Right atrium auricular region (tissue), 2 donors: ENCODE measurements at places on chromosomes 4 and X. TPM values are rescaled to one million over a fixed set of nuclear protein-coding genes. Genes with fewer than 3 reads are reported as not detected.

Gene CFI
- total RNA-seq, result 12.6 TPM

Gene PARM1
- total RNA-seq, result 88.9 TPM

Gene ADH7
- total RNA-seq, result not detected

Gene TLR1
- total RNA-seq, result 8.9 TPM

Gene SORCS2
- total RNA-seq, result 1.7 TPM

Gene CNKSR2
- not detected for total RNA-seq

Gene VCX3B
- not detected for total RNA-seq

Gene PGAM4
- not detected for total RNA-seq

Gene EMCN
- 41.2 TPM for total RNA-seq

Gene PCDH19
- 0.56 TPM for total RNA-seq

Gene FRAS1
- 12.9 TPM for total RNA-seq

Gene NCAPG
- total RNA-seq, result 0.20 TPM

Gene NDUFA1
- 202 TPM for total RNA-seq

Gene HNRNPDL
- total RNA-seq, result 85.4 TPM

GRCh38 chr4:100414016-100414790 is 103.6 kb downstream of the EMCN start:
- no peak for DNase-seq

DNA sequence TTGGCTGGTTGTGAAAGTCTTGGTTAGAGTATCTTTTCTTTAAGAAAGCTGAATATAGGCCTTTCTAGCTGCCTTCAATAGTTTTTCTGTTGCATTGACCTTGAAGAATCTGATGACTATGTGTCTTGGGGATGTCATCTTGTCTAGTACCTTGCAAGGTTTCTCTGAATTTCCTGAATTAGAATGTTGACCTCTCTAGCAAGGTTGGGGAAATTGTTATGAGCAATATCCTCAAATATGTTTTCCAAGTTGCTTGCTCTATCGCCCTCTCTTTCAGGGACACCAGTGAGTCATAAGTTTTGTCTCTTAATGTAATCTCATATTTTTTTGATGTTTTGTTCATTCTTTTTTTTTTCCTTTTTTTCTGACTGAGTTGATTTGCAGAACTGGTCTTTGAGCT is 194.7 kb downstream of the RAB28 start:
- DNase-seq, result no peak

DNA sequence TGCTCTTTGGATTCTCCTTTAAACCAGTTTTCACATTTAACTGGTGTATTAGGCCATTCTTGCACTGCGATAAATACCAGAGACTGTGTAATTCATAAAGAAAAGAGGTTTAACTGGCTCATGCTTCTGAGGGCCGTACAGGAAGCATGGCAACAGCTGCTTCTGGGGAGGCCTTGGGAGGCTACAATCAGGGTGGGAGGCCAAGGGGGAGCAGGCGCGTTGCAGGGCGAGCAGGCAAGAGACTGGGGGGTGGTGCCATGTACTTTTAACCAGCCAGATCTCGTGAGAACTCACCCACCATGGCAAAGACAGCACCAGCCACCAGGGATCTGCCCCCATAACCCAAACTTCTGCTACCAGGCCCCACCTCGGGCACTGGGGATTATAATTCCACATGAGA is 38.1 kb downstream of the RNF212 start:
- no peak for DNase-seq

DNA sequence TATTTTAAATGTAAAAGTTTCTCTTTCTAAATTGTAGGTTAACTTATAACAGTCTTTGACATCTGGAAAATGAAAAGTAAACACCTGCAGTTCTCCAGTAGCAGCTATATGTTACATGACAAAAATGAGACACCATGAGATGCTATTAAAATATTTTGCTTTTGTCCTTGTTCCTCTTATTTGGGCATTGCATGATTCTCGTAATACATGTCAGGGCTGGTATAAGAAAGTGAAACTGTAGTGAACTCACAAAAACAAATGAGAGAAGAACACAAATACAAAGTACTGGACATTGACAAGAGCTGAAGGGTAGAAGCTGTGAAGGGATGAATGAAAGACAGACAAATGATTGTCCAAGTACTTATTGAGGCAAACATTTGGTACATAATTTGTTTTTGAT is 9.0 kb downstream of the GK2 start:
- no peak for DNase-seq

DNA sequence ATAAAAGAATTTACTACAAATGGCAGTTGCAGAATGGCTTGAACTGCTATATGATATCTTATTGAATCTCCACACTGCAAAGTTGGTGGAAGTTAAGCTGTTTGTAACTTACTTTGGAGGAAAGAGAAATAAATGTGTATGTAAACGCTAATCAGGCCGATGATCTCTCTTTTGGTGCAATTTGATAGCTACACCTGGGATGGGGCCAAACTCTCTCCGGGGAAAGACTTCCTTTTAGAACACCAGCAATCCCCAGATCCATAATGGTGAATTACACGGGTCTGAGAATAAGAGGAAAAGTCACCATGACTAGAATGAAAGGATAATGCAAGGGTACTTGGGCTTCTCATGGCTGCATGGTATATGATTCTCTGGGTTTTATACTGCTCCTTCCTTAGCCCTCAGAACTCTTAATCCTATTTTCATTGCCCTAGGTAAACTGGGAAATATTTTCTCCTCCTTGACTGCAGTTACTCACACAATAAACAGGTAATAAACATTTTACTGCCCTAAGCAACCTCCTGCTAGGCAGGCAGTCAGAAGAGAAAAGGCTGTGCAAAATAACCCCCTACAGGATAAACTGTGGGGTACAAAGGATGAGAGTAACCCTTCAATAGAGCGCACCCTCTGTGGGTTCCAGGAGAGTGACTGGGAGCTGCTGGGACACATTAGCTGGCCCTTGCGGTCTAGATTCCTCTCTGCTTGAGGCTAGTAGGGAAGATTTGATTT is 109.3 kb downstream of the MGST2 start:
- no peak for DNase-seq

DNA sequence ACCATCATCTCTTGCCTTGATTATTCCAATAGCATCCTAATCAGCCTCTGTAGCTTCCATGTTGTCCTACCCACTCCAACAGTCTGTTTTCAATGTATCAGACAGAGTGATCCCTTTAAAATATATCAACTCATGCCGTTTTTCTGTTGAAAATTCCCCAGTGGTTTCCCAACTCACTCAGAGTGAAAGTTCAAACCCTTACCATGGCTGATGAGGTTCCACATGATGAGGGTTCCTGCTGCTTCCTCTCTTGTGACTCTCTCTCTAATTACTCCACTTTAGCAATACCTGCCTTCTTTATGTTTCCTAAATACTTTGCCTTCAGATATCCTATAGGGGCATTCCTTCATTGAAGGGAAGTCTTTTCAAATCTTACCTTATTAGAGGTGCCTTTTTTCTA is 334.7 kb downstream of the PPP1R2C start:
- no peak for DNase-seq

DNA sequence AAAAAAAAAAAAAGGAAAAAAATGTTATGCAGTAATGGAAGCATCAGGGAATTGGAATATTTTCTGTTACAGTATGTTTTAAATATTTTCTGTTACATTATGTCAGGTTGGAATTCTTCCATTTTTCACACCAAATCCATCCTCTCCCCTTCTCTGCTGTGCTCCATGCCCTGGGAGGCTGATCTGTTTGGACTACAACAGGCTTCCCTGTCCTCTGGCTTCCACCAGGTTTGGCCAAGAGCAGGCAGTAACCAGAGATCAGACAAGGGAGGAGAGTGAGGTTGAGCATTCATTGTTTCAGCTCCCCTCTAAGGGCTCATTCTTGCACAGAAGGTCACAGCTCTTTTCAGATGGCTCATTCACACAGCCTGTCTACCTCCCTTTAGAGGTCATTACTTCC is 11.7 kb upstream of the TMEM184C start:
- no peak for DNase-seq

- DNase-seq, result no peak
These were observed 7.4 kb downstream of the ACOX3 start for GRCh38 chr4:8433136-8433535.

DNA sequence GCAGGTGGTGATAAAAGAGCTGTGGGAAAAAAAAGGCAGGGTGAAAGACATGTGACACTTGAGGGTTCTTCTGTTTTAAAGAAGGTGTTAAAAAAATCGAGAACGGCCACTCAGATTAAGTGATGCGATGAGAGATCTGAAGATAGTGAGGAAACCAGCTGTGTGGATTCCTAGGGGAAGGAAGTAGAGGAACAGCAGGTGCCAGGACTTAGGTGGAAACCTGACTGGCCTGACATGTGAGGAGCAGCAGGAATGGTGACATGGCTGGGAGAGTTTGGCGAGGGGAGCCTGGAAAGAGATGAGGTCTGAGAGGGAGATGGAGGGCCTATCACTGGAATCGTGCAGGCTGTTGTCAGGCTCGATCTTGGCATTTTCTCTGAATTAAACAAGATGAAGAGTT is 55.5 kb downstream of the BMPR1B start:
- no peak for DNase-seq

DNA sequence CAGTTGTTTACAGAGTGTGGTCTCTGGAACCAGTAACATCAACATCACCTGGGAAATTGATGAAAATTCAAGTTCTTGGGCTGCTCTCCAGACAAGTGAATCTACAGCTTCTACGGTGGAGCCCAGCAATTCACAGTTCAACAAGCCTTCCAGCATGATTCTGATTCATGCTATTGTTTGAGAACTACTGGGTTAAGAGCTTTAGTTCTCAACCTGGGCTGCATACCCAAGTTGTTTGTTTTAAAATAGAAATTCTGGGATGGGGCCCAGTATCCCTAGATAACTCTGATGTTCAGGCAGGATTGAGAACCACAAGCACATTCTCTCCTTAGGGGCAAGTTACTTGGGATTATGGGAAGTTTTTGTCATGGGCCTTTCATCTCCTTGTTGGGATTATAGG is 37.9 kb upstream of the PGK1 start:
- no peak for DNase-seq

DNA sequence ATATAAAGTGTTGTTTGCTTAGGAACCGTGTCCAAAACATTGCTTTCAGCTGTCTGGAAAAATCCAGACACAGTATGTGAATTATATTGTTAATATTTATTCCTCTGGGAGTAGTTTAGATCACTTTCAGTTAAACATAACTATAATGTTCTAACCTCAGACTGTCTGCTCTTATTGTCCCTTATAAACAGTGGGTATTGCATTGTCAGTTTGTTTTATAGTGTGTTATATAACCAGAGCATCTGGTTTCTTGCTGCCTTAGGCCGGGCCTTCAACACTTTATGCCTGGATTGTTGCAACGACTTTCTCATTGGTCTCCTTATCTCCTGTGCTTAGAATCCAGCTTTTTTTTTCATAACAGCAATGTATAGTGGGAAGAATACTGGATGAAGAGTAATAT is 26.4 kb downstream of the ATG4A start:
- DNase-seq, result no peak

DNA sequence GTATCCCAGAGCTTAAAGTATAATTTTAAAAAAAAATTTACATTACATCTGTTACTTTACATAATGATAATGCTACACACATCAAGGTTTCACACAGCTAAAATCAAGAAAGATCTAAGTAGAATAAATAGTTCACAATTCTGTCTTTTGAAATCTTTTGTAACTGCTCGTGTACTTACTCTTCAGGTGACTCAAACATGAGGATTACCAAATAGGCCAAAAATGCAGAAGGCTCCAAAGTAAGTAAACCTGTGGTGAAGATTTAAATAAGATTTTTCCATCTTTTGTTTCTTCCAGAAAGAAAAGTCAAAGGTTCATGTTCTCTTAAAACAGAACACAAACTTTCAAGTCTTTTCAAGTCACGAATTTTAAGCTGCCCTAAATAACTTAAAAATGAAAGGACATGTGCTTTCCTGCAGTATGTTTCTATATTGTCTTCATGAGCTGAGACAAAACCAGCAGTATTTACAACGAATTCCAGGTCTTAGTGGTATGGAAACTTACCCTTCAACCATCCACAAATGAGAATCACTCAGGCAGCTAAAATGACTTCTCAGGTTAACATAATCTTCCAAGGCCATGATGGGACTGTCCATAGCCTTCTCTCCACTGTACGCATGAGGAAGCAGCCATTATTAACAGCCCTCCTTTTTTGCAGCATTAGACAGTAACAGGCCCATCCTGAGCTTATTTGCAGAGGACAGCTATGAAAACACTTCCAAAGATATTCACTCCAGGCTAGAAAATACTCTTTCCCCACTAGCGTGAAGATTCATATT is 172.8 kb upstream of the EDNRA start:
- no peak for DNase-seq

DNA sequence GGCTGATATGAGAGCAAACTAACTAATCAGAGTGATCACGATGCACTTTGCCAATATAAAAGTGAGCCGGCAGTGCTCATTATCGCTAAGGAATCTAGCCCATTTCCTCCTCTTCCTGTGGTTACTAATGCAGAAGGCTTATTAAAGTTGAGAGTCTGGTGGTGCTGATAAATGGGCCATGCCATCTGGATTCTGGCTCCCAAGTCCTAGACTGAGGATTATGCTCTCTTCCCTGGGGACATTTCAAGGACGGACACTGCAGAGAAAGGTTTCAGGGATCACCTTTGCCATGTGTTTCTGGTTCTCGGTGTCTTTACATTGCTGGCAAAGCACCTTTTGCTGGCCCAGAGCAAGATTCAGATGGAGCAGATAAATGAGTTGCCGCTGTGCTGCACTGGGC is 85.3 kb downstream of the RTL5 start:
- DNase-seq, result peak; percentile 21

- no peak for DNase-seq
These were observed 182.1 kb upstream of the NUDT6 start for GRCh38 chr4:123104310-123105025.

DNA sequence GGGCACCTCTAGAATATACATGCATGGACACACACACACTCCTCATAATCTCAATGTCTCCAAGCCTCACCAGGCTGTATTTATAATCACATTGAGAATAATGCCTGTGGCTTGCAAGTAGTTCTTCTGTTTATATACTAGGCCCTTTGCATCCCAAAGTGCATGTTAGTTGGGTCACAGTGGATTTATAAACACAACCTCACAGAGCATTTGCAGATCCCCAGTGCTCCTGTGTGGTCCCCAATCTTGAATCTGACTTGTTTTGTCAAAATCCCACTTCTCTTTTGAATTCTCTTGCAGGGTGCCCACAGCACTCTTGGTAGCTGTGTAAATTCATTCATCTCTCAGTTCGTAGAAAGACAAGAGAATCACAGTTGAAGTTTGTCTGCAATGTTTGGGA is 49.6 kb upstream of the PROM1 start:
- no peak for DNase-seq

DNA sequence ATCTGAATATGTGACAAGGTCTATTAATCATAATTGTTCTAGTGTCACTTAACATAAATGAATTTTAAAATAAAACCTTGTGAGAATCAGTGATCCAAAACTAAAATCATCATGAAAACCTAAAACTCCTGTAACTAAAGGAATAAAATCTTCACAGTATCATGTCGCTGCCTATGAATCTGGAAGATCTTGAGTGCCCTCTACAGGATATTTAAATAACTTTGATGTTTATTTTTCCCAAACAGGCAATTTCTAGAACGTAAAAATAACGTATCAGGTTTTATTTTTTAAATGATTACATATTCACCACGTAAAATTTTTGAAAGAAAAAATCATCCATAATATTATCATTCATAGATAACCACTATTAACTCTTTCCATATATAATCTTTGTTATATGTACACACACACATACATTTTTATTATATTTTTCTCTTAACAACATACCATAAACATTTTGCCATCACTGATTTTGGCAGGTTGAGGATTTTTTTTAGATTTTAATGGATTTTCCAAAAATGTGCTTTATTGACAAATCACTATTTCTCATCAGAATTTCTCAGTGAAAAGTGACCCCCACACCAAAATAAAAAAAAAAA is 79.6 kb downstream of the COMMD8 start:
- DNase-seq, result no peak
